Upper lobe of right lung (tissue), 1 donor: ENCODE measurements at places on chromosomes 7 and 10.

GRCh38 chr7:135713836-135714470 is 14.0 kb downstream of the SLC13A4 start:
- DNase-seq = no peak
- H3K27me3 ChIP-seq = no peaks in the 10 kb centered on the region
- H3K4me1 ChIP-seq = no peaks in the 10 kb centered on the region

- no peaks in the 10 kb centered on the region for H3K27me3 ChIP-seq
- no peaks in the 10 kb centered on the region for H3K36me3 ChIP-seq
Observed at GRCh38 chr7:2843711-2844152, 376 bp downstream of the GNA12 start.

DNA sequence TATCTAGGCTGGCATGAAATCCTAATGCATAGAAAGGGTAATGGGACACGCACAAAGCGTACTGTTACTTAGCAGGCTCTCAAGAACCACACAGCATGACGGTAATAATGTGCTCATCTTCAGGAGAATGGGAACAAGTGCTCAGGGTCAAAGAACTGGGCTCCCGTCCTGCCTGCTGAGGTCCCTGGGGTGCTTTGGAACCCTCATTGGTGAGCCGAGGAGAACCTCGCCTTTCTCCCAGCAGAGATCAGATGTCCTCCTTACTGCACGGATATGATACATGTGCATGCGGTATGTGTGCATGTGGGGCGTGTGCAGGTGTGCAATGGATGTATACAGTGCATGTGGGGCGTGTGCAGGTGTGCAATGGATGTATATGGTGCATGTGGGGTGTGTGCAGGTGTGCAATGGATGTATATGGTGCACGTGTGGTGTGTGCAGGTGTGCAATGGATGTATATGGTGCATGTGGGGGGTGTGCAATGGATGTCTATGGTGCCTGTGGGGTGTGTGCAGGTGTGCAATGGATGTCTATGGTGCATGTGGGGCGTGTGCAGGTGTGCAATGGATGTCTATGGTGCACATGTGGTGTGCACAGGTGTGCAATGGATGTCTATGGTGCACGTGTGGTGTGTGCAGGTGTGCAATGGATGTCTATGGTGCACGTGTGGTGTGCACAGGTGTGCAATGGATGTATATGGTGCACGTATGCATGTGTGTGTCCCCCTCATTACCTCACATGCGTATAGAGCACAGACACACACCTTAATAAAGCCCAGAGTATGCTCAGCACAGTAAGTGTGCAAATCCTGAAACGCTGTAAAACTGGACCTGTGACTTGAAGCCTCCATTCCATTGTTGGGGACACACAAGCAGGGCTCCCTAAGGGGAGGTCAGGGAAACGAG is 336.3 kb downstream of the PTPRN2 start:
- no peak overlapping the region for H3K4me3 ChIP-seq
- no peaks in the 10 kb centered on the region for H3K36me3 ChIP-seq

- DNase-seq = no peak
- no peaks in the 10 kb centered on the region for H3K27me3 ChIP-seq
- no peak overlapping the region for H3K27ac ChIP-seq
- H3K4me3 ChIP-seq = no peak overlapping the region
Observed at GRCh38 chr10:34760606-34761005, 54.5 kb downstream of the PARD3 start.

DNA sequence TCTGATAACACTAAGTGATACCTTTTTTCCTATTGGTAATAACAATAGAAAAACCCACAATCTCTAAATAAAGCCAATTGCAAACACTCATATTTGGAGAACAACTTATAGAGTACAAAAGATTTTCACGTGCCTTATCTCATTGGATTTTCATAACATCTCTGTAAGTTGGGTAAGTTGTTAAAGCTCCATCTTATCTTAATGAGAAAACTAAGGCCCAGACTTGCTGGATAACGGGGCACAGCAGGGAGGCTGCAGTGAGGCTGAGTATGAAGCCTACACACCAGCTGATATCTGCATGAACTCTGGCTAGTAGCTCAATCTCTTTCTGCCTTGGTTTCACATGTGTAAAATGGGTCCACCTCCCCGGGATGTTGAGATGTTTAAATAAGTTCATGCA is 26.8 kb downstream of the CPVL start:
- DNase-seq = no peak
- H3K4me1 ChIP-seq = peaks cover 3% of the 10 kb centered on the region
- H3K27me3 ChIP-seq = no peaks in the 10 kb centered on the region
- H3K4me3 ChIP-seq = no peak overlapping the region
- no peak overlapping the region for H3K27ac ChIP-seq

- H3K27ac ChIP-seq = no peak overlapping the region
- H3K27me3 ChIP-seq = no peaks in the 10 kb centered on the region
- DNase-seq = no peak
- no peaks in the 10 kb centered on the region for H3K4me1 ChIP-seq
- H3K4me3 ChIP-seq = no peak overlapping the region
Observed at GRCh38 chr7:50818324-50818723, 35.6 kb upstream of the GRB10 start.

GRCh38 chr10:69439350-69439739 is 11.9 kb upstream of the TSPAN15 start:
- no peaks in the 10 kb centered on the region for H3K36me3 ChIP-seq
- H3K4me3 ChIP-seq = no peak overlapping the region
- H3K27me3 ChIP-seq = no peaks in the 10 kb centered on the region

- DNase-seq = no peak
- no peaks in the 10 kb centered on the region for H3K4me1 ChIP-seq
- no peaks in the 10 kb centered on the region for H3K36me3 ChIP-seq
- no peak overlapping the region for H3K4me3 ChIP-seq
Observed at GRCh38 chr7:29975561-29975960, 14.0 kb downstream of the SCRN1 start.

- no peaks in the 10 kb centered on the region for H3K36me3 ChIP-seq
- H3K27me3 ChIP-seq = no peaks in the 10 kb centered on the region
- no peak overlapping the region for H3K27ac ChIP-seq
- no peak for DNase-seq
- no peak overlapping the region for H3K4me3 ChIP-seq
Observed at GRCh38 chr10:62025901-62026879, 124.7 kb downstream of the ARID5B start.

- H3K4me1 ChIP-seq = peaks cover 6% of the 10 kb centered on the region
- no peak for DNase-seq
- H3K27me3 ChIP-seq = no peaks in the 10 kb centered on the region
- no peaks in the 10 kb centered on the region for H3K36me3 ChIP-seq
Observed at GRCh38 chr10:60388709-60389301, 870 bp downstream of the ANK3 start.

- no peak for DNase-seq
- H3K27me3 ChIP-seq = no peaks in the 10 kb centered on the region
- H3K27ac ChIP-seq = no peak overlapping the region
- H3K4me3 ChIP-seq = no peak overlapping the region
Observed at GRCh38 chr7:75931680-75932079, 16.7 kb downstream of the POR start.

DNA sequence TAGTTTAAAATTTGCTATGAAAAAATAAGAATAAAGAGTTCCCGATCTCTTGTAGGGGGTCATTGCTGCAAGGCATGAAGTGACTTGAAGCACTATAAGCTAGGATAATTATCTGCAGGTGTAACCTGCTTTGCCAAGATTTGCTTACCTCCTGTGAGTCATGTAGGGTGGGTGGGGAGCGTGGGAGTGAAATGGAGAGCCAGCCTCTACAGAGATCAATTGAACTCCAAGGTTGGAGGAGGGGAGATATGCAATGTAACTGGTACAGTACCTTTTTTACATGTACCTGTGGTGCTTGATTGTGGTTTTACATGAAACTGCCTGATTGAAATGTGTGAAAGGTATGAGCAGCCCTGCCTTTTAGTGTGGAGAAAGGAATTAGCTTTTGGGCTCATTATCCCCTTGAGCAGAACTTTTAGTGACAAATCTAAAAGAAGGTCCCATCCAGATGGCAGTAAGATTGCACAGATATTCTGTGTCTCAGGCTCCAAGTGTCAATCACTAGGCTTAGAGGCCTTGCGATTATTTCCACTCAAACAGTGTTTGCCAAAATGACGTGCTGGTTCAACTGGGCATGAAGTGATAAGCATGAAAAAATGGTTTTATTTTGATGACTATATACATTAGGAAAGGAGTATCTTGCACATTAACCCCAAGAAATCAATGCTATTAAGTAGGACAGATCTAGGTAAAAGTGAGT is 138.6 kb upstream of the GRB10 start:
- no peak overlapping the region for H3K4me3 ChIP-seq
- H3K27me3 ChIP-seq = no peaks in the 10 kb centered on the region
- DNase-seq = no peak
- H3K27ac ChIP-seq = no peak overlapping the region
- no peaks in the 10 kb centered on the region for H3K36me3 ChIP-seq

GRCh38 chr7:57308631-57309408 is 141.2 kb upstream of the ZNF716 start:
- no peak for DNase-seq
- H3K36me3 ChIP-seq = no peaks in the 10 kb centered on the region
- H3K27me3 ChIP-seq = no peaks in the 10 kb centered on the region
- H3K4me1 ChIP-seq = no peaks in the 10 kb centered on the region
- no peak overlapping the region for H3K27ac ChIP-seq

GRCh38 chr7:151304856-151305255 is 36.8 kb upstream of the NUB1 start:
- no peak for DNase-seq
- no peak overlapping the region for H3K27ac ChIP-seq
- H3K27me3 ChIP-seq = peaks cover 19% of the 10 kb centered on the region
- H3K4me1 ChIP-seq = peaks cover 5% of the 10 kb centered on the region

GRCh38 chr7:41809940-41810576 is 107.2 kb upstream of the INHBA start:
- no peak overlapping the region for H3K27ac ChIP-seq
- H3K27me3 ChIP-seq = no peaks in the 10 kb centered on the region
- DNase-seq = peak; percentile 69
- no peaks in the 10 kb centered on the region for H3K36me3 ChIP-seq
- no peak overlapping the region for H3K4me3 ChIP-seq
- no peaks in the 10 kb centered on the region for H3K4me1 ChIP-seq

- no peak for DNase-seq
- H3K4me3 ChIP-seq = no peak overlapping the region
- H3K4me1 ChIP-seq = peaks cover 5% of the 10 kb centered on the region
Observed at GRCh38 chr7:112945046-112945445, 141.6 kb downstream of the GPR85 start.

GRCh38 chr10:33352175-33352574 is 17.7 kb upstream of the NRP1 start:
- H3K27ac ChIP-seq = no peak overlapping the region
- no peak overlapping the region for H3K4me3 ChIP-seq
- no peaks in the 10 kb centered on the region for H3K36me3 ChIP-seq
- no peaks in the 10 kb centered on the region for H3K27me3 ChIP-seq

- no peak for DNase-seq
- no peaks in the 10 kb centered on the region for H3K27me3 ChIP-seq
- H3K36me3 ChIP-seq = no peaks in the 10 kb centered on the region
- H3K27ac ChIP-seq = no peak overlapping the region
- no peaks in the 10 kb centered on the region for H3K4me1 ChIP-seq
Observed at GRCh38 chr7:74514131-74514591, 60.5 kb downstream of the GTF2IRD1 start.

- no peaks in the 10 kb centered on the region for H3K27me3 ChIP-seq
- no peak overlapping the region for H3K27ac ChIP-seq
- DNase-seq = no peak
- peaks cover under 1% of the 10 kb centered on the region for H3K36me3 ChIP-seq
- H3K4me1 ChIP-seq = peaks cover 13% of the 10 kb centered on the region
Observed at GRCh38 chr7:16670021-16670420, 24.0 kb downstream of the BZW2 start.

GRCh38 chr7:155333346-155334234 is 35.9 kb downstream of the INSIG1 start:
- no peak for DNase-seq
- no peaks in the 10 kb centered on the region for H3K4me1 ChIP-seq
- peaks cover 7% of the 10 kb centered on the region for H3K27me3 ChIP-seq
- H3K27ac ChIP-seq = no peak overlapping the region

DNA sequence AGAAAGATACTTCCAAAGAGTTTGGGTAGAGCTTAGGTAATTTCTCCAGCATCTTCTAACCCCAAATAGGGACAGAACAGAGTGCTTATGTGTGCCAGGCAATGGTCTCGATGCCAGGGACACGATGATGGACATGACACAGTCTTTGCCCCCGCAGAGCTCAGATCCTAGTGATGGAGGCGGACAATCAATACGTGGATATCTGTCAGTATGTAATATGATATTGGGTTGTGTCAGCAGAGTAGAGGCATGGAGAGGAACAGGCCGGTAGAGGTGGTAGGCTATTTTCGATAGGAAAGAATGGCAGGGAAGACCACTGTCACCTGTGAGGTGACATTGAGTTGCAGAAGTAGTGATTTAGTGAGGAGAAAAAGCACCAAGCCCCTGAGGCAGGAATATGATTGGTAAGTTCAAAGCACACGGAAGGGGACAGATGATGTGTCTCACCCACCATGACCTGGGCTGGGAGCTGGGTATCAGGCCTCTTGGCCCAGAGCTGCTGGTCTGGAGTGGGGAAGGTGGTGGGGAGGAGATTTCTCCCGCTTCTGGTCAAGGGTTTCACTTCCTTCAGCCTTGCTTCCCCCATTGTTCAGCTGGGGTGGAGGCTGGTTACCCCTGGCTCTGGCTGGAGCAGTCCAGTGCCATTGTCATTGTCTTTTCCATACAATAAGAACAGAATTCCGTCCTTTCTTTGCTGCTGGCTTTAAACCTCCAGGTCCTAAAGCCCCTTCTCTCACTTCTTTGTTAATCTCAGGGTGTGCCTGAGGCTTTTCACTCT is 36.0 kb upstream of the SRGN start:
- H3K27ac ChIP-seq = peak overlapping the region; percentile 6
- no peaks in the 10 kb centered on the region for H3K36me3 ChIP-seq
- H3K27me3 ChIP-seq = no peaks in the 10 kb centered on the region

DNA sequence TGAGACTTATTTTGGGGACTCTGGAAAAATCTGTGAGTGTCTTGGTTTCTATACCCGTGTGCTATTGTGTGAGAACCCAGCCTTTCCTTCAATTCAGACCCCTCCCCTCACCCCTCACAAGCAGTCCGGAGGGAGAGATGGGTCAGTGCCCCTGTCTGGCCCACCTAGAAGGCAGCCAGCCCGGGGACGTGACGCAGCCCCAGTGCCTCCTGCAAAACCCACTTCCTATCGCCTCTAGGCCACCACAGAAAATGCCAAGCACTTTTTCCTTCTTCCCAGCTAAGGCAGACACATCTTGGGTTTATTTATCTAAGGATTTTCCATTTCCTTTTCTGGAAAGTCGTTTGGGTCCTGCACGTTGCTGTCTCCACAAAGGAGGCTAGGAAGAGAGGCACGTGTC is 11.6 kb upstream of the AQP1 start:
- no peak for DNase-seq
- H3K4me1 ChIP-seq = peaks cover 41% of the 10 kb centered on the region
- no peak overlapping the region for H3K4me3 ChIP-seq
